ENCODE measurements at places on chromosomes 1 and 21.
A peak's percentile ranks its signal among the peaks of the same experiment; 100 is the strongest.

- DNase-seq: no peak
These were observed 32.0 kb downstream of the RPS6KC1 start for GRCh38 chr1:213083112-213083445.

- peak; percentile 4 for DNase-seq
These were observed 720 bp downstream of the LIN9 start for GRCh38 chr1:226308166-226308722.

DNA sequence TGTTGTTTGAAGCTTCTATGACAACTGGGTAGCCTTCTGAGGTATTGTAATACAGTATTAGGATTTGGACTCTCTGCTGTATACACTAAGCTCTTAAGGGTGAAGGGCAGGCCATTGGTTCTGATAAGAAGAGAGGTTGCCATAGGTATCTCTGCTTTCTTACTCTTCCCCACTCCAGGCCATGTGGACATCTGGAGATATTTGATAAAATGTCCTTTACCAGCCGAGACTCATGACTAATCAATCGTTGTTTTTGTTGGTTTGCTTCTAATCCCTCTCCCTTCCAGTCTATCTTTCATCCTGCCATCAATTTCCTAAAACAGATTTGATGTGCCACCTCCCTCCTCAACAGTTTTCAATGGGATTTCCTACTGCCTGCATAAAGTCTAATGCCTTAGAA is 64.6 kb upstream of the WDR26 start:
- DNase-seq: no peak

DNA sequence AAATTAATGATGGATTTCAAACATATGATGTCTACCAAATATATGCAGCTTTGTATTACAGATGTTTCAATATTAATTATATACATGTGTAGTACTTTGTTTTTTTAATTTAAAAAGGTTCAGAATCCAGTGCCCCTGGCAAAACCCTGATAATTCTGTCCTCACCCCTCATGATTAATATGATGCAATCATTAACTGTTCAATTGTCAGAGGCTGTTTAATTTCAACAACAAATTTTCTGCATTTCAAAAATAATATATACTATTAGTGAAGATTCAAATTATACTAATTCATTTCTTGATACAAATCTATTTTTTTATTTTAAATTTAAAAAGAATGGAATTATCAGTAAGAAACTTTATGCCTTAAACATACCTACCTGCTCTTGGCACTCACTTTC is 162.6 kb downstream of the HHIPL2 start:
- no peak for DNase-seq
